ENCODE measurements at places on chromosomes 6 and 20. TPM values are rescaled to one million over a fixed set of nuclear protein-coding genes. Genes with fewer than 3 reads are reported as not detected.

ZNF391 gene
- total RNA-seq = 1.3 TPM

ABT1 gene
- total RNA-seq = 13.1 TPM

RANBP9 gene
- total RNA-seq = 39.8 TPM

BTN1A1 gene
- not detected for total RNA-seq

CLVS2 gene
- not detected for total RNA-seq

TPD52L1 gene
- 41.0 TPM for total RNA-seq

PAK5 gene
- total RNA-seq = not detected

ARMH2 gene
- total RNA-seq = not detected

CBLN4 gene
- not detected for total RNA-seq

PTCRA gene
- total RNA-seq = not detected

LKAAEAR1 gene
- not detected for total RNA-seq

RARS2 gene
- 33.6 TPM for total RNA-seq

MUC21 gene
- not detected for total RNA-seq

SLCO4A1 gene
- total RNA-seq = 0.50 TPM

CGAS gene
- 5.0 TPM for total RNA-seq

GPR6 gene
- total RNA-seq = not detected

CRISP2 gene
- total RNA-seq = not detected

TAGAP gene
- not detected for total RNA-seq

HLA-DPB1 gene
- total RNA-seq = 5.4 TPM

PKHD1 gene
- total RNA-seq = not detected

TMEM74B gene
- total RNA-seq = not detected

CAGE1 gene
- total RNA-seq = under 0.01 TPM

RNF182 gene
- 2.5 TPM for total RNA-seq

CTCFL gene
- not detected for total RNA-seq
